ENCODE measurements at places on chromosomes 7 and 10.

GRCh38 chr7:22121702-22122474 is 176.2 kb upstream of the CDCA7L start:
- DNase-seq = no peak

- no peak for DNase-seq
Observed at GRCh38 chr10:7322623-7323022, 88.2 kb downstream of the SFMBT2 start.

GRCh38 chr10:101602761-101603398 is 14.8 kb downstream of the DPCD start:
- DNase-seq = peak; percentile 88

DNA sequence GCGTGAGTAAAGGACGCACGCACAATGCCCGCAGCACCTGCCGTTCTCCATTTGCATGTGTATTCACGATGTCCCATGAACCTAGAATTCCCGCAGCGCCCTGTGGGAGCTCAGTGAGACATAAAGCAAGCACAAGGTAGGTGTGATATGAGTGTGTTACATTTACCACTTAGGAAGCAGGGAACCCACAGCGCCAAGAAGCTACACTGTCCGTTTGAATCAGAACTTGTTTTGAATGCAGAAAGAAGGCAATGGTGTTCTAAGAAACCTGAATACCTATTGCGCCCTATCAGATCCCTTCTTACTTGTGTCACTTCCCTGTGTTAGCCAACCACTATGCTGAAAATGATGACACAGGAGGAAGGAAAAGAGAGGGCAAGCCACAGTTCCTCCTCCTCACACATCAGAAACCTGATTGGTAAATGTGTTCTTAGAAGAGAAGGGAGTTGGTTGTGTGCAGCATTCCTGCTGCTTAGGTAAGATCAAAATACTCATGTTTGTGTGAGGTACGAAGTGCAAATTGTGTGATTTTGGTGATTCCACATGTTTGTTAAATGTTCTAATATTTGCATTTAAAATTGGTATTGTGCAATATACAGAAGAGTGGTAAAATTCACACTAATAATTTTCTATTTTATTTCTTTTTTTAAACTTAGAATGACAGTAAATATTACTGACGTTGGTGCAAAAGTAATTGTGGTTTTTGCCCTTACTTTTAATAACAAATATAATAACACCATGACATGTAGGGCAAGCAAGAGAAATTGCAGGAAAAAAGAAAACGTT is 185.4 kb downstream of the SEC23IP start:
- no peak for DNase-seq

- DNase-seq = no peak
Observed at GRCh38 chr10:67853512-67853911, 15.5 kb upstream of the DNAJC12 start.

- DNase-seq = no peak
Observed at GRCh38 chr7:22633286-22633953, 93.6 kb upstream of the IL6 start.

- DNase-seq = no peak
Observed at GRCh38 chr7:98105942-98106544, 619 bp upstream of the LMTK2 start.

- DNase-seq = no peak
Observed at GRCh38 chr10:65798133-65798532, 1127.7 kb upstream of the LRRTM3 start.

DNA sequence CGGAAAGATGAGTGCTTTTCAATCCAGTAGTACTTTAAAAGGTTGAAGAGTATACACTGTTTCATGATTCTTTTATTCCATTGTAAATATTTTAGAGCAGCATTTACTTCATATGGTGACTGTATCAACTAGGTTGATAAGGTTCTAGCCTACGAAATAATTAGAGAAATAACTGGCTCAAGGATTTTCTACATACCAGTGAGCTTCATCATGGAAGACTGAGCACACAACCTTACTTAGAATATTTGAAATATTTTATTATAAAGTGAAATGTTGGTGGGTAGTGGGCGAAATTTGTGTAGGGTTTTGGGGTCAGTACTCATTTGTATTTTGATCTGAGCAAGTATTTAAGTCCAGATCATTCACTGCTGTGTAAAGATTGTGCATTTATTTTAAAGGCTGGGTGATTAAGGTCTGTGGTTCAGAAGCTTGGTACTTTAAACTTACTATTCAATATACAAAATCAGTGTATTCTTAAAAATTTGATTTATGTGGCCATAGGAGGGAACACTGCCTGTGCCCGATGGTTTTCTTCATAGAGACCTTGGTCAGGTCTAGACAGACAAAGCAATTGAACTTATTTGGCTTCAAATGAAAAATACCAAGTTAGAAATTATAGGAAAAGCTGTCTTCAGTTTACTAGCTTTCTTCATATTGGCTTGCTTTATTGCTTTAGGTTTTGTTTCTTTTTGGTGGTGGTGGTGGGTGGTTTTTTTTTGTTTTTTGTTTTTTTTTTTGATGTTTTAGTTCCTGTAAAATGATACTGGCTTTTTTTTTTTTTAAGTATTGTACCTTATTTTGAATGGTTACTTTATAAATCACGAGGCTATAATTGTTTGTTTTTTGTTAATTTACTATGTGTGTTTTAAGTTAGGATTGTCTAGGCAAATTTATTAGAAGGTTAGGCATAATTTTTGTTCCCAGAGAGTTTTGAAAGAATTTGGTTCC is 3.0 kb downstream of the KMT2E start:
- no peak for DNase-seq

- DNase-seq = no peak
Observed at GRCh38 chr7:120941064-120941463, 9.5 kb upstream of the ING3 start.

GRCh38 chr10:117432866-117433265 is 57.6 kb upstream of the PDZD8 start:
- no peak for DNase-seq

DNA sequence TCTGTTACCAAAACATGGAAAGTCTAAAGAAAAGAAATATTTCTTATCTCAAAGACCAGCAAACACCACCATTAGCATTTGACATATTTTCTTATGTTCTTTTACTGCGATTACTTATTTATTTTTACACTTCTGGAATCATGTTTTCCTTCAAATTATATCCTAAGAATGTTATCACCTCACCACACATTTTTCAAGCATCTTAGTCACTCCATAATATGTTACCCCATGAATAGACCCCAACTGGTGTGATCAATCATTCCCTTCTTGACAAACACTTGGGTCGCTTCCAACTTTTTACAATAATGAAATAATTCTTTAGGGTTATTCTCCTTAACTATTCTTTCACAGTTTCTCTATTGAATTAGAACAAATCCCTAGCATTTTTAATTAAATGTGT is 67.4 kb downstream of the AMPH start:
- DNase-seq = no peak

DNA sequence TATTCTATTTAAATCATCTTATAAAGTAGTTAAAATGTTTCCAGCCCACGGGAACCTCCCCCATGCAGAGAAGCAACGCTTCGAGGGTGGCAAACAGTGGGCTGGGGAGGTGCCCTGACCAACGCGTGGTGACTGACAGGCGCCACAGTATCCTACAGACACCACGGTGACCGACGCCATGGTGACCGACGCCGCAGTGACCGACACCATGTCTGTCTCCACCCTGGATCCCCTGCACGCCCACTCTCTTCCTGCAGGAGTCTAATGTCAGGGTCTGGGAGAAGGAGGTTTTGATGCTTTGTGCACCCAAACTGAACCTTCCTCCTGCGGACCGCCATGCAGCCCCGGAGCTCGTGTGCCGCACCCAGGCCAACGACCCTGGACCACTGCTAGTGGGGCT is 464.4 kb downstream of the PTPRN2 start:
- DNase-seq = peak; percentile 73

DNA sequence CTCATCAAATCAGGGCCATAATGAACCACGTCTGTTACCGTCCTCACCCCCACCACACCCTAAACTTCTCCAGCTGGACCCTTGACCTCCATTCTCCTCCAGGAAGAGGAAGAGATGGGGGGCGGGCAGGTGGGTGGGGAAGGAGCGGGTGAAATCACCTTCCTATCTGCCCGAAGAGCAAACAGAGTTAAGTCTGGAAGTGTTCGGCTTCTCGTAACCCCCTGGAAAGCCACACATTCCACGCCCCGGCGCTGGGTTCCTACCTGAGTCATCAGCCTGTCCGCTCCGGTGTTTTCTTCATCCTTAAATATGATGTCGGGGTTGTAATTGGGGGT is 736 bp downstream of the SHH start:
- no peak for DNase-seq

GRCh38 chr7:152354061-152354460 is 81.7 kb downstream of the KMT2C start:
- DNase-seq = no peak

- DNase-seq = no peak
Observed at GRCh38 chr10:12481924-12482323, 132.6 kb downstream of the CAMK1D start.

- DNase-seq = no peak
Observed at GRCh38 chr10:44393051-44393630, 8.2 kb upstream of the CXCL12 start.

- no peak for DNase-seq
Observed at GRCh38 chr10:25766687-25767221, 167.3 kb upstream of the MYO3A start.

- no peak for DNase-seq
Observed at GRCh38 chr10:109663122-109663521, 260.2 kb downstream of the XPNPEP1 start.

DNA sequence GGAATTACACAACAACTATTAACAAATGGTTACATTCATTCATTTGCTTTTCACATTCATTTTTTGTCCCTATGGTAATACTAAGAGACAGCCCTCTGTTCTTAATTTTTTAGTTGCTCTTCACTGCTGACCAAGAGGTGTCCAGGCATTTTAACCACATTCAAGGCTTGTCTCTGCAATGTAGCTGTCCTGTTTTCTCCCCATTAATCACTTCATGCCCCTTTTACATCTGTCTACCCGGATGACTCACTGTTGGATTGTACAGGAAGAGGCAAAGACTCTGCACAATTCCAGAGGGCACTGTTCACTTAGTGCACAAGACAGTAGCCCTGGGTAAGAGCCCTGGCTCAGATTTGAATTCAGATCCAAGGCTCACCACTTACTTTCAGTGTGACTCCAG is 168.5 kb downstream of the NOC3L start:
- DNase-seq = no peak

- no peak for DNase-seq
Observed at GRCh38 chr10:126372396-126372795, 15.9 kb downstream of the ADAM12 start.

- no peak for DNase-seq
Observed at GRCh38 chr7:84971360-84971759, 215.5 kb downstream of the SEMA3D start.

- DNase-seq = no peak
Observed at GRCh38 chr10:119521443-119522204, 20.9 kb downstream of the RGS10 start.

DNA sequence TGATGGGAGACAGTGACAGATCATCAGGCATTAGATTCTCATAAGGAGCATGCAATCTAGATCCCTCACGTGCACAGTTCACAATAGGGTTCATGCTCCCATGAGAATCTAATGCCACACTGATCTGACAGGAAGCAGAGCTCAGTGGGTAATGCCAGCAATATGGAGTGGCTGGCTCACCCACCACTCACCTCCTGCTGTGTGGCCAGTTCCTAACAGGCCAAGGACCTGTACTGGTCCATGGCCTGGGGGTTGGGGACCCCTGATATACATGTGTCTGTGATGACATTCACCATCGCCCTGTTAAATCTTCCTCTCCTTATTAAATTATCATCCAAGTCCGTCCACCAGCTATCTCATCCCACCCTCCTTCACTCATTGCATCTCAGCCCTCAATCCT is 118.4 kb downstream of the TEX36 start:
- DNase-seq = no peak

DNA sequence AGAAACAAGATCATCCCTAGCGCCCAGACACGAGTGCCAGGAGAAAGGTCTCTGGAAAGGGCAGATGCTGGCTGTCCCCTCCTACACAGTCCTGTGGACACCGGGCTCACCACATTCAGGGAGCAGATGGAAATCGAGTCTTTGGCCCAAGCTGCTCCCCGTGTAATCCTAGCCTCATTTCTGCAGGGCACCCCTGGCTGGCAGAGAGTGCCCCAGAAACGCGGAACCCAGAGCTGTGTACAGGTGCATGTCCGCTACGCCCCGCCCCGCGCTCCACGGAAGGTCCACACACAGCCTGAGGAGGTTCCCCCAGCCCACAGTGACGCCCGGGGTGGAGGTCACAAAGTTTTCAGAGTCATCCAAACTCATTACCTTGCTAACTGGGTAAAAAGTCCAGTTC is 202.8 kb downstream of the MAD1L1 start:
- peak; percentile 62 for DNase-seq

- no peak for DNase-seq
Observed at GRCh38 chr10:93152136-93152535, 78.4 kb downstream of the CYP26A1 start.

GRCh38 chr10:133126431-133127290 is 33.4 kb upstream of the KNDC1 start:
- peak; percentile 76 for DNase-seq

- no peak for DNase-seq
Observed at GRCh38 chr10:127024685-127025435, 119.6 kb downstream of the DOCK1 start.

GRCh38 chr10:89470628-89471027 is 56.3 kb downstream of the IFIT5 start:
- DNase-seq = no peak

DNA sequence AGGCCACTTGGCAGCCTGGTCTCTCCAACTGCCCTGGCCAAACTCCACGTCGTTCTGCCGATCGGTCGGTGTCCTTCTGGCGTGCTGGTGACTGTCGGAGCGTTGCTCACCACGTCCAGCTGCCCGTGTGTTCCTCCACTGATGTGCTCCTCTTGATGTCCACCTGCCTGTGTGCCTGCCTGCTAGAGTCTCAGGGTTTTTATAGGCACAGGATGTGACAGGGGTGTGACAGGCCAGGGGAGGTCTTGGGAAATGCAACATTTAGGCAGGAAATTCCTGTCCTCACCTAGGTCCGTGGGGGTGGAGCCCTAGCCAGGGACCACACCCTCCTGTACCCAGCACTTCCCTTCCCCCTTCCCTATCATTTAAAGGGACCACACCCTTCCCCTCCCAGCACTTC is 25.2 kb upstream of the CFAP46 start:
- peak; percentile 42 for DNase-seq

- DNase-seq = no peak
Observed at GRCh38 chr10:29980084-29980483, 79.3 kb downstream of the JCAD start.

DNA sequence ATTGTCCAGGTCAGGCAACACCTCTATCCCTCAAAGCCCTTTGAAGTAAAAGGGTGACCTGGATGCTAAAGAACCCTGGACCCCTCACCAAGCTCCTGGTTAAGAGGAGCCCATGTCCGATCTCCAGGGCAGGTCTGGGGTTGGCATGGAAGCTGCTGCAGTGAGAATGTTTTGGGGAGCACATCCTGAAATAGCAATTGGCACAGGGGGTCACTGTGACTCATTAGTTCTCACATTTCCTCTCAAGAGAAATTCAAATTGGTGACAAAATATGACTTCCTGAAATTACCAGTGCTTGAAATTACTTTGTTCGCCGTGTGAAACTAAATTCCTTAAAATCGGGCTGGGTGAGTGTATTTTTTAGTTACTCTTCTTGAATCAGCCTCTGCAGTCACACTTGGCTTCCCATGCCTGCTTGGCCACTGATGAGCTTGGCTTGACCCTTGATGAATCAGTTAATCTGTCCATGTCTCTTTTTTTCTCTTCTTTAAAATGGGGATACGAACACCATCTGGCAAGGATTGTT is 18.8 kb upstream of the ARHGAP22 start:
- DNase-seq = no peak

Measured in posterior vena cava (tissue), 2 donors.